Femur (tissue), 1 donor: ENCODE measurements at places on chromosomes 11 and 22.

DNA sequence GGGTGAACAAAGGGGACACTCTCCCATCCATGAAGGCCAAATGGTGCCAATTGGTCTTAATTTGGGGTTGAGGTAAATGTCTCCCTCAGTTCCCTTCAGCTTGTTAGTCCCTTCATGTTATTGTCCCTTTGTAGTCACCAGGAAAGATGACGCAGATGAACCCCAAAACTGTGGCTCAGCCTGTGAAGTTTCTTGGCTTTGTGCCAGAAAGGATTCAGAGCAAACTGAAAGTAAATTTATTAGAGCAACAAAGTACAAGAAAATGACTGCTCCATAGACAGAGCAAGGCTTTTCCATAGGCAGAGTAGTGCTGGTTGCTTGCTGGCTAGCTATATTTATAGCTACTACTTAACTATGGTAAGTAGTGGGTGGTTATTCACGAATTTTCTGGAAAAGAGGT is 16.7 kb downstream of the OR4C3 start:
- no peak for DNase-seq

GRCh38 chr11:33187998-33188722 is 26.9 kb upstream of the CSTF3 start:
- no peak for DNase-seq

- DNase-seq = no peak
Measured at GRCh38 chr11:74520927-74521665, 27.6 kb upstream of the LIPT2 start.

- peak; percentile 84 for DNase-seq
Measured at GRCh38 chr11:61949169-61950034, 749 bp upstream of the BEST1 start.

GRCh38 chr11:43197379-43197778 is 114.4 kb upstream of the API5 start:
- no peak for DNase-seq

DNA sequence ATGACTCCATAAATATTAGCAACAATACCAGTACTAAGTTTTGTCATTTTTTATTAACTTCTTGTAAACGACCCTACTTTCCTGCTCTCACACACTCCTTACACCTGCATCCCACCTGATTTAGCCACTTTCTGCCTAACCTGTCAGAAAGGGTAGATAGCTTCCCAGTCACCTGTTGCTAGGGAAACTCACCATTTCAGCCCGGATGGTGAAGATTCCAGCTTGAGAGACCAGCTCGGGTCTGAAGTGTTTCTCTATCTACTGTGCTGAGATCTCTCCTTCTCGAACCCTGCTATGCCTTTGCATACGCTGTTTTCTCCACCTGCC is at the start of gene PARVG:
TSS of gene PARVG (plus strand) at position 220 of the 327 bp plus-strand sequence. CDS start 2,405 bp downstream, outside the sequence.
- no peak for DNase-seq

GRCh38 chr11:71976551-71976950 is 22.2 kb upstream of the IL18BP start:
- peak; percentile 59 for DNase-seq

- DNase-seq = no peak
Measured at GRCh38 chr11:8242118-8242475, 21.6 kb downstream of the LMO1 start.

DNA sequence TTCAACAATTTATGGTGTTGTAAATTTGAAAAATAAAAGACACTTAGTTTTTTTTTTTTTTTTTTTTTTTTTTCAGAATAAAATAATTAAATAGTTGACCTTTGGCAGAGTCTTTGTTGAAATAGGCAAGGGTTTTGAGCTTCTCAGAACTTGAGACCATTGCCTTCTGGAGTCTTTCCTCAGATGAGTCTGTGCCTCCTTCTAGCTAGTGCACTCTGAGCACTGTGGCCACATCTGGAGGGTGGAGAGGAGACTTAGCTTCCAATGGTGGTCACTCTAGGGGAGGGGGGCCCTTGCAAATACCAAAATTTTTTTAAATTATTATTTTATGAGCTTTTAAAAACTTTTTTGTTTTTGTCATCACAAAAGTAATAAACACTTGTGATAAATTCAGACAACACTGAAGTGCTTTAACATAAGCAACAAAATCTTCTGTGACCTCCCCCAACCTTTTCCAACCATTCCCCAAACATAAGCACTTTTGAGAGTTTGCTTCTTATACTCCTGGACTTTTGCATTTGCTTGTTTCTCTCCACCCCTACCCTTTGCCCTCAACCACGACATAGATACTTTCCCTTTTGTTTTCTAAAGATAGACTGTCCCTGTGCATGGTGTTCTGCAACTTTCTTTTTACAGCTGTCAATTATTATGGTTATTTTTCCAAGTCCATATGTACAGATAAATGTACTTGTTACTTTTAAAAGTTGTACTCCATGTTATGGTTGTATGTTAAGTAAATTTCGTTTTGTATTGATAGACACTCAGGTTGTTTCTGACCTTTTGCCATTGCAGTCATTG is 41.1 kb downstream of the BMAL1 start:
- DNase-seq = no peak

GRCh38 chr22:24138649-24139420 is 42.5 kb upstream of the SUSD2 start:
- no peak for DNase-seq

GRCh38 chr11:61702701-61703312 is 22.6 kb downstream of the DAGLA start:
- no peak for DNase-seq

- DNase-seq = no peak
Measured at GRCh38 chr11:124670732-124671131, 2.8 kb downstream of the SIAE start.

DNA sequence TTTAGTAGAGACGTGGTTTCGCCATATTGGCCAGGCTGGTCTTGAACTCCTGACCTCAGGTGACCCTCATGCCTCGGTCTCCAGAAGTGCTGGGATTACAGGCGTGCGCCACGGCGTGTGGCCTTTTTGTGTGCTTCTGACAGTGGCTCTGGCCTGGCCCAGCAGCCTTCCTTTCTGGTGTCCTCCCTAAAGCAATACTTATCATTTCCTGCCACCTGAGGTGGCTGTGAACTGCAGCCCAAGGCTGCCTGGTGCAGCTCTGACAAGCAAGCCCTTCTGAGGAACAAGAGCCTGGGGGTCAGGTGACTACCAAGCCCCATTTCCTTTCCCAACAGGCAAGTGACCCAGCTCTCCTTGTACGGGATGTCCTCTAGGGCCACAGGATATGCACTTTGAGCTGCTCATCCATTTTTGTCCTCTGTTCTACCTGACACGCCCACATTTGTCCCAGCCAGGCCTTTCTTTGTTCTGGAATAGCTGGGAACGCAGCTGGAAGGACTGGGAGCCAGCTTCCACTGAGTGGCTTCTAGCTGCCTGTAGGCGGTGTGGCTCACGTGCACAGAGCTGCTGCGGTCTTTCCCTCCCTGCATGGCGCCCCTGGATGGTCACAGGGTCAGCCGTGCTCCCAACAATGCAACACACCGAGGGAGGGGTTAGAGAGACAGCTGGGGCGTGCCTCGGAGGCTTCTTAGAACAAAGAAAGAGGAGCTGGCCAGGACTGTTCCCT is 12.3 kb upstream of the BID start:
- DNase-seq = peak; percentile 69

- no peak for DNase-seq
Measured at GRCh38 chr11:10565493-10565892, 3.0 kb downstream of the LYVE1 start.

- DNase-seq = no peak
Measured at GRCh38 chr22:41215926-41216325, 10.8 kb downstream of the L3MBTL2 start.

- no peak for DNase-seq
Measured at GRCh38 chr22:27992294-27993165, 73.5 kb upstream of the PITPNB start.

GRCh38 chr22:19526076-19526701 is 2.0 kb upstream of the CLDN5 start:
- DNase-seq = no peak

GRCh38 chr22:28115426-28115825 is 196.4 kb upstream of the PITPNB start:
- no peak for DNase-seq

GRCh38 chr22:32527756-32528155 is 53.1 kb downstream of the FBXO7 start:
- no peak for DNase-seq

DNA sequence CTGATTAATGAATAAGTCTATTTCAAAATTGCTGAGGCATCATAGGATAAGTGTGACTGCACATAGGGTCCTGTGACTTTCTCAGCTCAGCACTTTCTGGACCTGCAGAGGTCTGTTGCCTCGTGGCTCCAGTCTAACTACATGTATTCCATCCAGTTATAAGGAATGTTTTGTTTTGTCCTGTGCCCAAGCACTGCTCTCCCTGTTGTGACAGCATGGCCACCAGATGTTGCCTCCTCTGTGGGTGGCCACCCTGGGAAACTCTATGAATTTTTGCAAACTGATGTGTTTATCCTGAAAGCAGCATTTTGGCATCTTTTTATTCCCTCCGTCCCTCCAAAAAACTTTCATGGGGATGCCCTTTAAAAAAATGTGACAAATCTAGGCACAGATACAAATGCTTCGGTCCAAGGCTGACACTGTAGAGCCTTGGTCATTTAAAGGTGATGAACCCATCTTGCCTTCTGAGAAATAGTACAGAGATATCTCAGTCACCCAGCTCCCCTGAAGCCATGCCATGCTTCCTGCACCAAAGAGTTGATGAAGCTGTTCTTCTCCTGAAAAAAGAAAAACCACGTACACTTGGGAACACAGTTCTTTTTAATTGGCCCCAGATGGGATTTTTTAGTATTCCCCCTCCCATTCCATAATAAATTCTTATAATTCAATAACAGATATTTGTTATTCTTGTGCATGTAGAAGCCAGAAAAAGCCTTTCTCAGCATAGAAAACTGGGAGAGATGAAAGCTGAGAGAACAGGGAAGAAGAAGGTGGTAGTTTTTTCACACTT is 72.6 kb downstream of the CCDC34 start:
- DNase-seq = no peak

GRCh38 chr11:102305352-102306047 is 11.8 kb upstream of the BIRC3 start:
- no peak for DNase-seq

DNA sequence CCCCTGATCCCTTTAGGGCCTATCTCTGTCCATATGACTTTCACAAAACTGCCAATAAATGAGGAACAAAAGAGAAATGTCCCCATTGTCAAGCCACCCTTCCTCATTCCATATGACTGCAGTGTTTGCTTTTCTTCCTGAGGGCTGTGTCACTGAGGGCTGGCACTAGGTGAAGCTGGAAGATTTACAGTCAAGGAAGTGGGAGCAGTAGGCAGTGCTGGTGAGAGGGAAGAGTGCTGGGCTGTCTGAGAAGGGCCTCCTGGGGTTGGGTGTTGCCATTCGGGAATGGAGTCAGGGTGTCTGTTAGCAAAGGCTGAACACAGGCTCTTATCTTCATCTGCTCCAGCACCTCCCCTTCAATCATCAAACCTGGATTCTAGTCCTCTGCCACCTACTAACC is 30.9 kb downstream of the INSC start:
- no peak for DNase-seq

- DNase-seq = peak; percentile 48
Measured at GRCh38 chr11:9738116-9738515, 74.2 kb downstream of the SWAP70 start.

GRCh38 chr11:725624-726202 is 19.7 kb downstream of the EPS8L2 start:
- DNase-seq = peak; percentile 29

DNA sequence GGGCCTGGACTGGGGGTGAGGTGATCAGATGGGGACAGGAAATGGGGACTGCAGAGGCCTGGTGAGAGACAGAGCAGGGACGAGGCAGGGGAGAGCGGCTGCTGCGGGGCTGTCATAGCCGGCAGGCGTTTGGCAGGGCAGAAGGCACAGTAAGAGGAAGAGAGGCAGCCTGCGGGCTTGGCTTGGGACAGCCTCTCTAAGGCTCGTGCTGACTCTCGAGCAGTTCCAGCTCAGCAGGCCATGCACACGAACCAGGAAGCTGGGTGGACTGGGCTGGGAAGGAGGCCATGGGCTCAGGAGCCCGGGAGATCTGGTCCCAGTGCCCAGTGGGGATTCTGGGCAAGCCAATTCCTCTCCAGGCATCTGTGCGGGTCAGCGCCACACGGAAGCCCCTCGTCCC is 19.6 kb upstream of the EIF3D start:
- DNase-seq = no peak
